ENCODE measurements at places on chromosomes 7 and 10.

- no peak for DNase-seq
Observed at GRCh38 chr7:156031679-156032478, 219.6 kb upstream of the SHH start.

GRCh38 chr10:226018-226417 is 90.8 kb downstream of the ZMYND11 start:
- no peak for DNase-seq

GRCh38 chr7:106085015-106085414 is 27.1 kb downstream of the SYPL1 start:
- no peak for DNase-seq

- DNase-seq: no peak
Observed at GRCh38 chr10:44886966-44887365, 24.2 kb upstream of the TMEM72 start.

DNA sequence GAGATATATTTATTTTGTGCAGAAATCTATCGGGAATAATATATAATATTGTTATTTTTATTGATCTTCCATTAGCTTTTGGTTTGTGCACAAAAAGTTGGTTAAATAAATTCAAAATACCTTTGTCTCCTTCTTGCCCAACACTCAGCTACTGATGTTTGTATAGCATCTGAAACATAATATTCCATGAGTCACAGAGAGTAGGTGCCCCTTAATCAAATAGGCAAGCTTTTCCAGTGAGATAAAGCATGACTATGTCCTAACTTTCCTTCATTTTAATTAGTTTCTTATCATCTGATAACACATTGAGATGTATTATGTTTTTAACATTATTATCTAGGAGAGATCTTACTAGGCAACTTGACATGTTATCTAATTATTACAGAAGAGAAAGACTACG is 432.2 kb downstream of the KIF20B start:
- DNase-seq: no peak

GRCh38 chr7:37694208-37695094 is 10.9 kb downstream of the GPR141 start:
- no peak for DNase-seq

- peak; percentile 91 for DNase-seq
Observed at GRCh38 chr7:23474094-23474828, 4.0 kb upstream of the IGF2BP3 start.

GRCh38 chr7:36657036-36657660 is 67.1 kb downstream of the AOAH start:
- DNase-seq: no peak

GRCh38 chr7:26052706-26053105 is 99.3 kb upstream of the NFE2L3 start:
- DNase-seq: peak; percentile 7

- DNase-seq: peak; percentile 39
Observed at GRCh38 chr10:107561136-107561650, 396.7 kb upstream of the SORCS1 start.

- no peak for DNase-seq
Observed at GRCh38 chr10:352476-353235, 217.4 kb downstream of the ZMYND11 start.

DNA sequence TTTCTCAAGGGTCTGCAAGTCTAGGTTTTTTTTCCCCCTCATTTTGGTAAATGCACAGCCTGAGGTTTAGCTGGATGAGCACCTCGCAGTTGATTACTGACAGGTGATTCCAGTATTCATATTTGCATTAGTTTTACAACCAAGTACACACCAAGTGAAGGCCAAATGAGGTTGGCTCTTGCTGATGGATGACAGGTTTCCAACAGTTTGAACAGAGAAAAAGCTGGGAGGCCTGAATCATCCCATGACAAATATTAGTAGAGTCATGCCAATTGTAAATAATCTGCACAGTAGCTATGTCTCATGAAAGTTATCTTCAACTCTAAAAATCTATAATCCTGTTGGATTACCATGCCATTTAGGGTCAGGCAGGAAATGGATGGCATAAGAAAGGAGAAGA is 399.8 kb downstream of the HTR7 start:
- DNase-seq: no peak

- DNase-seq: no peak
Observed at GRCh38 chr7:138867744-138868143, 69.7 kb upstream of the ATP6V0A4 start.

- no peak for DNase-seq
Observed at GRCh38 chr7:91323626-91324158, 59.5 kb downstream of the FZD1 start.

- DNase-seq: no peak
Observed at GRCh38 chr10:110421512-110422138, 76.1 kb upstream of the DUSP5 start.

- DNase-seq: no peak
Observed at GRCh38 chr10:121647401-121647800, 49.2 kb upstream of the FGFR2 start.

- DNase-seq: no peak
Observed at GRCh38 chr7:66181329-66181728, 23.8 kb upstream of the TPST1 start.

- peak; percentile 29 for DNase-seq
Observed at GRCh38 chr7:134444198-134444960, 14.5 kb downstream of the AKR1B1 start.

DNA sequence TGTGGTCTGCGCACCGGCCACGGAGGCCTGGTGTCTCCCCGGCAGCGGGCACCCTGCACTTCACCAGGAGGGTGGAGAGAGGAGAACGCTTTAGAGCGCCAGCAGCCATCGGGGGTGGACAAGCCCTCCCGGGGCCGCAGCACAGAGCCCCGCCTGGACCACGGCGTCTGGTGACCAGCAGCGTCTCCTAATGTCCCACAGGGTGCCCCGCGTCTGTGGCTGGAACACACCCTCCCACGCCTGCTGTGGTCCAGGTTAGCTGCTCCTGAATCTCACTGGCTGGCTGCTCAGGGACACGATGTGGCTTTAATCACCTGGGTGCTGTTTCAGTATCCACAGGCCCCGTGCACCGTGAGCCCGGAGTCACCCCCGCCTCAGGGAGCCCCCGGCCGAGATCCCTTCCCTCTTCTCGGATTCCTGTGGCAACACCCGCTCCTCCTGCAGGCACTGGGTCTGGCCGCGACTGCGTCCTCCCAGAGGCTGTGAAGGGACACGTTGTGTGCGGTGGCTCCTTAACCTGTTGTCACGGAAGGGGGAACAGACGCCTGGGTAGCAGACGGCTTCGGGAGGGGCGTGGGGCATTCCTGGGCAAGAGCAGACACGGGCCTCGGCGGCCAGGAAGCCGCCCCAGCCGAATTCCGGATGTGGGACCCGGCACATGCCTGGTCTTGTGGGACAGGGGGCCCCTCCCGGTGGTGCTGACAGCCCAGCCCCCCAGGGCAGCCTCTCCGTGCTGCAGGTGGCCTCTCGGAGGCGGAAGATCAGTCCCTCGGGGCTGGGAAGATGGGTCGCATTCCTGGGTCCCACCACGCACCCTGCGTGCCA is 78.9 kb downstream of the FOXL3 start:
- no peak for DNase-seq

DNA sequence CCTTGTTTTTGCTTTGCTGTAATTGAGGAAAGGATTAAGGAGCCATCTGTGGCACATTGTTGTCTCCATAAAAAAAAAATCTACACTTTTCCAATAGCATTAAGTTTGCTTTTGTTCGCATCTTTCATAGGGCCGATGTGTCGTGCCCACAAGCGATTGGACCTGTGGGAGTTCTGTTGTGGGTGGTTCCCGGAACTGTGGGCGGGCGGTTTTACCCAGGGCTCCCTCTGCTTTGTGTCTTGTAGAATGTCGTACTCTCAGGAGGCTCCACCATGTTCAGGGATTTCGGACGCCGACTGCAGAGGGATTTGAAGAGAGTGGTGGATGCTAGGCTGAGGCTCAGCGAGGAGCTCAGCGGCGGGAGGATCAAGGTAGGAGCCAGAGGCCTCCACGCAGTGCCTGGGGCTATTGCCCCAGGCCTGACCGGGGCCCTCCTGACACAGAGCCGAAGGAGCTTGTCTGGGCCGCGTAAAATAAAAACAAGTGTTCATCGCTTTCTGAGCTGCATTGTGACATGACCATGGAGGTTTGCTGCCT is 92.4 kb downstream of the ACTR3B start:
- no peak for DNase-seq

GRCh38 chr10:91893051-91893450 is 16.2 kb downstream of the FGFBP3 start:
- no peak for DNase-seq

- no peak for DNase-seq
Observed at GRCh38 chr10:44335330-44336021, 49.4 kb downstream of the CXCL12 start.

- no peak for DNase-seq
Observed at GRCh38 chr10:9878383-9878782, 1139.3 kb upstream of the CELF2 start.

DNA sequence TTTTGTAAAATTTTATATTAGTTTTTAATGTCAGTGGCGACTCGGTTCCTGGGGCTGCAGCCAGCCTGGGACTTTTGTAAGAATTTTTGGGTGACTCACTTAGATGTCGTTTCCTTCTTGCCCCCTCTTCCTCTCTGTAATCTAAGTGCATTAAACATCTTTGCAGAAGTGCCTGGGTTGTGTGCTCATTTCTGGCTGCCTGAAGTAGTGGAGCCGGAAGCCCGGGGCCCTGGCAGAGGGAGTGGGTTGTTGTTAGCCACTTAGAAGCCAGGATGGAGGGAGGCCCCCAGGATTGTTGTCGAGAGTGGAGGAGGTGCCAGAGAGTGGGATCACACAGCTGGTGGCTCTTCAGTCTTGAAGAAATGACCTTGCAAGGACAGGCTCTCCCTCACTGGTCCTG is 11.0 kb upstream of the TRIM8 start:
- DNase-seq: peak; percentile 88

DNA sequence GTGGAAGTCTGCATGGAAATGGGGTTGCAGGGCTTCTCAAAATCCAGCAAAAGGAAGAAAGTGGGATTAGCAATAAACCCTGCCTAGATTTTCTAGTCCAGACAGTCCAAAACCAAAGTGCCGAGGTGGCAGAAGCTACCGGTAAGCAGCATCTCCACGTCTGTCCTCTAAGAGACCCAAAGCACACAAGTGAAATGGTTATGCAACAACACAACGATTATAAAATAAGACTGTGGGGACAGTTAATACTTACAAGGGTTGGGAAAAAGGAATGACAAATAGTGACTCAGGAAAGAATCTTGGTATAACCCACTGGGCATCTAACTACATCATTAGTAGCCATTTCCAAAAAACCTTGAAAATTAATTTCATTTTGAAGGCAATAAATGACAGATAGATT is 24.7 kb downstream of the CREB3L2 start:
- DNase-seq: peak; percentile 58

- peak; percentile 77 for DNase-seq
Observed at GRCh38 chr10:63491588-63492316, 26.0 kb upstream of the JMJD1C start.

DNA sequence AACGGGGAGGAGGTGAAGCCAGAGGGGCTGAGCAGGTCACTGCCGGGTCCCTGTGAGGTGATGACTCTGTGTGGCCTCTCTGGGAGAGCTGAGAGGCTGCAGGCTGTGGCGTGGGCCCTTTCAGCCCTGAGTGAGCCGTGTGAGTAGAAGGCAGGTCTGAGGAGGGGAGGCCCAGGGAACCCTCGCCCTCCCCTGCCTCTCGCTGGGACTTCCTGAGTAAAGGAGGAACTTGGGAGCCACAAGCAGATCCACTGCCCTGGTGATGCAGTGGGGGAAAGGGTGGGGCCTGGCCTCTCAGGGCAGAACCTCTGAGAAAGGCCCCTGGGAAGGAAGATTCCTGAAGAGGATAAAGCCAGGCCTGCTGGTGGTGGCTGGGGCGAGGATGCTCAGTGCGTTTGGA is 22.8 kb downstream of the EEPD1 start:
- DNase-seq: no peak

GRCh38 chr10:16776896-16777295 is 40.3 kb downstream of the RSU1 start:
- DNase-seq: peak; percentile 37

DNA sequence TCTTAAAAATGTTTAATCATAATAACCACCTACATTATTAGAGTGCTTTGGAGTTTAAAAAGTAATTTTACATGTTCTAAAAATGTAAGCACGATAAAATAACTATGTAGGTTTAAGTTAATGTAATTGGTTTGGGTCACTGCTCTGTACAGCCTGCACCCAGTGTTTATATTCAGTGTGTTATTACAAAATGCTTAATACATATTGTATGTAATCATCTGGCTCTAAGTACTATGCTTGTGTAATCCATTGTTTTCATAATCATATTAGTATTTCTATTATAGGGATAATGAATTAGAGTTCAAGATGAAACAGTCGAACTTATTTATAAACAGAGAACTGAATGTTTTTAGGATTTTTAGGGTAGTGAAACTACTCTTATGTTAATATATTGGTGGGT is 13.1 kb downstream of the RPA3 start:
- no peak for DNase-seq

GRCh38 chr10:87866412-87866974 is 3.1 kb downstream of the PTEN start:
- peak; percentile 16 for DNase-seq

DNA sequence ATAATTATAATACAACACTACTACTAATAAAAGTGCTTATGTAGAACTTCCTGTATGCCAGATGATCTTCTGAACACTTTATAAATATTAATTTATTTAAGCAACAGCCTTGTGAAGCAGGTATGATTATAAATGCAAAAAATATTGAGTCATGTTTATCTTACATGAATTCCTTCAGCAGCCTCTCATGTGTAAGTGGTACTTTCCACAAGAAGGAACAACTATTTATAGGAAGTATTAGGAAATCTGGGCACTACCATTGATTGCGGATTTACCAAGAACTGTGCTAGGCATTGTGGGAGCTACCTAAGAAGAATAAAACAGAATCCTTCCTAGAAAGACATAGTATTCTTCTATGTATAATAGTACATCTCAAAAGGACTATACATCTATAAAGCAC is 10.7 kb upstream of the STEAP4 start:
- DNase-seq: no peak

GRCh38 chr7:105751054-105751453 is 125.3 kb downstream of the ATXN7L1 start:
- no peak for DNase-seq

DNA sequence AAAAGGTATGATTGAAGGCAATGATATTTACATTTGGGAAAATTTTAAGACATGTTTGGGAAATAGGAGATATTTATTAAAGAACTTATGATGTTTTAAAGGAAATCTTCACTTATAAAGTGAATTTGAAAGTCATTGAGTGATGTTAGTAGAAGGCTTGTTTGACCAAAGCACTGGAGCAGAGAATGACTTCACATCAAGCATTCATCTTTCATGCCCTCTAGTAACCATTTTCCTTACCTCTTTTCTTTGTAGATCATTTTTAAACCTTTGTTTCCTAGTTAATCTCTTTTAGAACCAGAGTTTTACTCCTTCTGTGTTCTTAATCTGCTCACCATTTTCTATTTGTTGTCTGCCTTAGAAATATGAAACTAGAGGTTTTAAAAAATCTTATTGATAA is 111.3 kb upstream of the FOXP2 start:
- no peak for DNase-seq

DNA sequence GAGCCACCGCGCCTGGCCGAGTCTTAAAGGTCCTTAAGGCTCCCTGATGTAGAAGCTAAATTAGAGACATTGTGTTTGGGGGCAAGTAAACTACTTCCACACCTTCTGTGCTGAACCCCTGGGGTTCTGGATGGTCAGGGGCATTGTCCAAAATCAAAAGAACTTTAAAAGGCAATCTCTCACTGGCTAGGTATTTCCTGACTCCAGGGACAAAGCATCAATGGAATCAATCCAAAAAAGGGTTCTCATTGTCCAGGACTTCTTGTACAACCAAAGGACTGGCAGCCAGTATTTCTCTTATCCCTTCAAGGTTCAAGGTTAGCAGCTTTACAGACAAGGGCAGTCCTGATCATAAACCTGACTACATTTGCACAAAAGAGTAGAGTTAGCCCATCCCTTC is 24.0 kb downstream of the SRPK2 start:
- DNase-seq: peak; percentile 34

- peak; percentile 81 for DNase-seq
Observed at GRCh38 chr7:41134300-41135255, 568.3 kb downstream of the INHBA start.
